ENCODE measurements at places on chromosomes 6 and 20.

- DNase-seq, result no peak
Measured at GRCh38 chr6:15304337-15305042, 58.6 kb downstream of the JARID2 start.

- no peak for DNase-seq
Measured at GRCh38 chr20:60812561-60812960, 439.5 kb upstream of the CDH4 start.

- DNase-seq, result no peak
Measured at GRCh38 chr6:235763-236360, 56.4 kb upstream of the DUSP22 start.

- no peak for DNase-seq
Measured at GRCh38 chr20:41001497-41001896, 27.1 kb upstream of the TOP1 start.

DNA sequence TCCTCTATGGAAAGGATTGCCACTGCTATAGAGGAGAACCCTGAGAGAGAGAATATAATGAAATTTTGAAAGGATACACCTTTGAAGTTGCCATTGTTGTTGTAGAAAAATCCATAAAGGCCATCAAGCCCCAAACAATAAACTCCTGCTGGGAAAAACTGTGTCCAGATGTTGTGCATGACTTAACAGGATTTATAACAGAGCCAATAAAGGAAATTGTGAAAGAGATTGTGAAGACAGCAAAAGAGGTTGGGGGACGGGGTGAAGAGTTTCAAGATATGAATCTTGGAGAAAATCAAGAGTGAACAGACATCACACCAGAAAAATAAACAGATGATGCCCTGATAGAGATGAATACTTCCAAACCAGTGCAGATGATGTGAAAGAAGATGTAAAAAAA, 396.4 kb downstream of the BCKDHB start:
- no peak for DNase-seq

DNA sequence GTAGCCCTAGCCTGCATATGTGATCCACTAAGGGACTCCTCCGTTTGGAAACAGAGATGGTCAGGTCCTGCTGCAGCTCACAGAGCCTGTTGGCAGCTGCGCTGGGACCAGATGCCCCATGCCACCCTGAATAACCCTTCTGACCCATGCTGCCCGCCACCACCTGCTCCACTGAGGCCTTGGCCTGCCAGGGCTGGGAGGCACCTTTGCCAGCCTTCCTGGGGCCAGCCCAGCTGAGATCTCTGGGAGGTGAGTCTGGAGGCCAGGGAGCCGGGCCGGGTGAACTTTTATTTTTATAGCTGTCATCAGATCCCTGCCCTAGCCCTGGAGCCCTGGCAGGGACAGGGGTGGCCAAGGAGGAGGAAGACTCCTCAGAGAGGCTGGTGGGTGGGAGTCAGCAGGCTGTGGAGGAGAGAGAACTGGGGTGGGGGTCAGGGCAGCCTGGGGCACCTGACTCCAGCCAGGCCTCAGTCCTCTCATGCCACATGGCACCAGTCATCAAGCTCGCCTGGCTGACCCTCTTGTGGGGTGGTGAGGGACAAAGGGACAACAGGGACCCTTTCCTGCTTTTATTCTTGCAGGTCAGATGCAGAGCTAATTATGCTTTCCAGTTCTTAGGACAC, 10.0 kb downstream of the CEBPB start:
- DNase-seq, result no peak

DNA sequence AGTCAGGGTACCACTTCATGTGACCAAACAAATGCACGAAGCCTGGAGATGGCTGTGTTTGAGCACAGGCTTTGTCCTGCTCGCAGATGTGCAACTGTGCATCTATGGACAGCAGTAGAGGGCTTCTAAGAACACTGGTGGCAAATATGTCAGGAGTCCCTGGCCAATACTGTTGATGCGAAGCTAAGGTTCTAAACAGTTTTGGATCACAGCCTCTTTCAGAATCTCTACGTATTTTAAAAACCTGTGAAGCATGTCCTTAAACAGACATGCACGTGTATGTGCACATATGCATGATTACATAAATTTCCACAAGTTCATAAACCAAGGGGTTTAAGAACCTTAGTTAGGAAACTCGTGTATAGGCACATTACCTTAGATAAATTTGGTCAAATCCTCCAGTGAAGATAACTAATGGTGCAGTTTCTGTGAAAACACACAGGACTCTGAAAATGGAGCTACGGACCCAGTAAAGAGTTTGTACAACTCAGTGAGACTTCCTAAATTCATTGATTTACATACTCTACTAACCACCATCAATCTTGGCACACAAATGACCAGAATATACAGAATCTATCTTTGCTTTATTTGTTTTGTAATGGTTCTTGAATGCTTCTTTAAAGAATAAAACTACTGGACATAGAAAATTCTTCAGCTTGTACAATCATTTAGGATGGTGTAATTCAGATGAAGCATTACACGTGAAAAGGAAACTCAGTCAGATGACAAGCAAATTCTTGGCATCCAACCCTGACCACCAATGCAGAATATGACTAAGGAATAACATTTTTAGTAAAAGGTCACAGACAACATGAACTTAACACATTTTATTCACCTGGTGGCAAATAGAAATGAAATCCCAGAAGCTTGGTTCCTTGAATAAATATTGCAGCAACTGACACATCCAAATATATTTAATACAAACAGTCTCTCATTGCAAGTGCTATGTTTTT, 27.4 kb downstream of the KCNQ5 start:
- DNase-seq, result no peak

DNA sequence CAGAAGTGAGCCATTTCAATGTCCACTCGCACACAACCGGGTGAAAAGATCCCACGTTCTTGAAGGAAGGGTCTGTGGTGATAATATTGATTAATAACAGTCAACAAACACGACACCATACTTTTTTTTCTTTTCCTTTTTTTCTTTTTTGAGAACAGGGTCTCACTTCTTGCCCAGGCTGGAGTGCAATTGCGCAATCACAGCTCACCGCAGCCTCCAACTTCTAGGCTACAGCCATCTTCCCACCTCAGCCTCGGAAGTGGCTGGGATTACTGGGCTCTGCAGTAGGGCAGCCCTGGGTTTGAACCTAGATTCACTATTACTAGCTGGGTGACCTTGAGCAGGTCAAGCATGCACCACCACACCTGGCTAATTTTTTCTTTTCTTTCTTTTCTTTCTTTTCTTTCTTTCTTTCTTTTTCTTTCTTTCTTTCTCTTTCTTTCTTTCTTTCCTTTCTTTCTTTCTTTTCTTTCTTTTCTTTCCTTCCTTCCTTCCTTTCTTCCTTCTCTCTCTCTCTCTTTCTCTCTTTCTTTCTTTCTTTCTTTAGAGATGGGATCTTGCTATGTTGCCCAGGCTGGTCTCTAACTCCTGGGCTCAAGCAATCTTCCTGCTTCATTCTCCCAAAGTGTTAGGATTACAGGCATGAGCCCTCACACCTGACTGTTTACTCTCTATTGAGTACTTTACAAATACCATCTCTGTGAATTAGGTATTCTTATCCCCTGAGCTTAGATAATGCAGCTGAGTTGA, 123.9 kb downstream of the SNX5 start:
- no peak for DNase-seq

GRCh38 chr6:74607934-74608333, 597.9 kb downstream of the COL12A1 start:
- DNase-seq, result no peak

GRCh38 chr6:128517124-128517523, 3.3 kb downstream of the PTPRK start:
- DNase-seq, result no peak

GRCh38 chr6:119467488-119468081, 118.0 kb upstream of the MAN1A1 start:
- no peak for DNase-seq

DNA sequence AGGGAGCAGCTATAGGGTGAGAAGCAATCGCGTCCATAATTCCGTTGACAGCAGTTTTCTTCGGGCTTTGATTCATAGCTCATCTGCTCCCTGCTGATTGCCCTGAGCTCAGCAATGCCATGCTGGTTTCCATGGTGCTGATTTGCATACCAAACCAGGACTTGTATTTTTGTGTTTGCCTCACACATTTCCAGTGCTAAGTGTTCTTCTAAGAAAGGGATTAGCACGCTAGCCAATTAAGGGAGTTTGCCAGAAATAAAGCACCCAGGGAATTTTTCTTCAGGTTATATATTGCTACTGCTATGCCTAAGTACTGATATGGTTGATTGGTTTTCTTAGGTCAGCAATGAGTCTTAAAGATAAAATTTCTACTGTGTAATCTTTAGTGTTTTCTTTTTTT, 177.6 kb downstream of the PLCB1 start:
- peak; percentile 30 for DNase-seq

- no peak for DNase-seq
Measured at GRCh38 chr20:32920066-32920465, 61.3 kb downstream of the EFCAB8 start.

- DNase-seq, result no peak
Measured at GRCh38 chr6:157974341-157974894, 7.2 kb upstream of the SYNJ2 start.

- DNase-seq, result no peak
Measured at GRCh38 chr6:166459272-166459671, 76.5 kb upstream of the MPC1 start.

DNA sequence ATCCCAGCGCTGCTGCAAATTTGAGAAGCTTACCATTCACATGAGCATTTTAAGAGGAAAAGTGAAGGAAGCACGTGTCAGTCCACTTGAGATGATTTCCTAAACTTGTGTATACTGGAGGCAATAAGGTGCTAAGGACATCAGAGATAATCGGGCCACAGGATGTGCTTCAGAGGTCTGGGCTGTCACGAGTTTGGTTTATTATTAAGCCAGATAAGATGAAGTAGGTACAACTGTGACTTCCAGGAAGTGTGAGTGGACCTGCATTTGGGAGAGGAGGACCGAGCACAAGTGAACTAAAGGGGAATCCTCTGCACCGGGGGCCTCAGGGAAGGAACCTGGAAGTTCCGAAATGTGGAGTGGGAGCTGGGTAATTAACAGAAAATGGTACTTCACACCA, 1.4 kb downstream of the SAMD5 start:
- no peak for DNase-seq

GRCh38 chr6:39669973-39670342, 55.2 kb downstream of the KIF6 start:
- DNase-seq, result no peak

DNA sequence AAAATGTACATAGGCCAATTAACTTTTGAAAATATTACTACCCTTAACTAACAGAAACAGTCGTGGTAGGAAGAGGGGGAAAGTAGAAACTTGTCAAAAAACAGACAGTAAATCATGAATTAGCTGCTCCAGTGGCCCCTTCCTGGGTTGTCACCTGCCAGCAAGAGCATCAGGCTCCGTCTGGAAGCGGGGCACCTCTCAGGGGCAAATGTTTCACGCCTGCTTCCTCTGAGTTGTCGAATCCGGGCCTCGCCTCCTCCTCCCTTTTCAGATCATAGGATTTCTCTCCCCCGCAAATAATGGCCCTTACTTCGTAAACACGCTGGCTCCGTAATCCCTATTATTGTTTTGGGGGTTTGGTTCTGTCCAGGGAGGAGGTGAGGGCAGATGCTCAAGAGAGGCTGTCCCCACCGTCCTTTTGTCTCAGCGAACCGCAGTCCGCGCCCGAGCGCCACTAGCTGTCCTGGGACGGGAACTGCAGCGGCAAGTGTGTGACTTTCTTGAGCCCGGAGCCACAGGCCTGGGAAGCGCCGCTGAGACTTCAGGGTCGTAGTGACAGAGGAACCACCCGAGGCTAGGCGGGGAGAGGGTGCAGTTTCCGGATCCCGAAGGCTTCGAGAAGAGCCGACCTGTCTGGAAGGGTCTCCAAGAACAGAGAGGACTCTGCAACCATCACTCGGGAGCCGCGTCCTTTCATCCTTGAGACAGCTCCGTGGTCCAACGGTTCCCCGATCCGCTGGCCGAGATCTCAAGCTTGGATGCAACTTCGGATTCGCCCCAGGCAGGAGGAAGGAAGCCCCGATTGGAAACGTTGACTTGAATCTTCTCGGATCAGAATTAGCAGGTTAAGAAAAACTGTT, 214.5 kb upstream of the ZNF184 start:
- DNase-seq, result peak; percentile 75

DNA sequence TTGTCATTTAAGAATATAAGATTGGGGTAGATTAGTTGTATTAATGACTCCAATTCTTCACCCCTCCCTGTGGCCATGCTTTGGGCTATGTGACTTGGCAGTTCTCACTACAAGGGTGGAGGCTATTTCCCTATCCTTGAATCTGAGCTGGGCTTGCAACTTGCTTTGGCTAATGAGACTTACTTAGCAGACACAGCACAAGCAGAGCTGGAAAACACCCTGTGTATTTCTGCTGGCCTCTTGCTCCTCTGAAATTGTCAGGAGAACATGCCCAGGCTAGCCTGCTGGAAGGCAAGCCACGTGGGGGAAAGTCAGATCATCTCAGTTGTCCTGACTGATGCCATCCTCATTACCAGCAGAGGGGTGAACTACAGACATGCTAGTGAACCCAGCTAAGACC, 126.5 kb upstream of the HDGFL1 start:
- DNase-seq, result no peak

DNA sequence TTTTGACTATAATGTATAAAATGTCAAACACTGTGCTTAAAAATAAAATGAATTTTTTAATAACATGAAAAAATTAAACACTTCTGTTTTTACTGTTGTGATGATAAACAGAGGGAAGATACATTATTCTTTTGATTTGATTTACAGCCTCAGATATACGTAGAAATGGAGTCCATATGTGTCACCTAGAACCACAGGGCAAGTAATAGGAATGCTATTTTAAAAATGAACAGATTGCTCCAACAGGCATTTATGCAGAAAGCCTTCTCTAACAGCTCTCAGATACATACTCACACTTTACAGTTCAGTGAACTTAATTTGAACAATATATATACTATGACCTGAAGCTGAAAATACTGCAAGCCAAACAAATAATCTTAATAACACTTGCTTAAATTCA, 1551.0 kb downstream of the GRIK2 start:
- no peak for DNase-seq

Measured in pons (tissue), 1 donor.